ENCODE measurements at places on chromosomes 2 and 18.
A peak's percentile ranks its signal among the peaks of the same experiment; 100 is the strongest.

GRCh38 chr2:118106926-118107325, 18.7 kb downstream of the INSIG2 start:
- DNase-seq = no peak

- DNase-seq = peak; percentile 55
These were observed at the start of gene ADGRF3 for GRCh38 chr2:26346454-26347053. ADGRF3 (minus strand) TSS chr2:26346789; CDS start chr2:26346234, 555 bp downstream.

DNA sequence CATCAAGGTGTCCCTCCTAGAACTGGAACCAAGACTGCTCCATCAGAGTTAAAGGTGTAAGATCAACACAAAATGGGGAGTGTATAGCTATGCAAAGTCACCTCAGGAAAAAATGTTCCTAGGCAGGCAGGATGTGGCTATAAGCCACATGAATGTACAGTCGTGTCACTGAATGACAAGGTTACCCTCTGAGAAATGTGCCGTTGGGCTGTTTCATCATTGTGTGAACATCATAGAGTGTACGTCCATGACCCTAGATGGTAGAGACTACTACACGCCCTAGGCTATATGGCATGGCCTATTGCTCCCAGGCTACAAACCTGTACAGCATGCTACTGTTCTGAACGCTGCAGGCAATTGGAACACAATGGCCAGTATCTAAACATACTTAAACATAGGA, 24.5 kb downstream of the TYMS start:
- DNase-seq = no peak

- no peak for DNase-seq
These were observed 16.5 kb downstream of the SCLY start for GRCh38 chr2:238077292-238077691.

DNA sequence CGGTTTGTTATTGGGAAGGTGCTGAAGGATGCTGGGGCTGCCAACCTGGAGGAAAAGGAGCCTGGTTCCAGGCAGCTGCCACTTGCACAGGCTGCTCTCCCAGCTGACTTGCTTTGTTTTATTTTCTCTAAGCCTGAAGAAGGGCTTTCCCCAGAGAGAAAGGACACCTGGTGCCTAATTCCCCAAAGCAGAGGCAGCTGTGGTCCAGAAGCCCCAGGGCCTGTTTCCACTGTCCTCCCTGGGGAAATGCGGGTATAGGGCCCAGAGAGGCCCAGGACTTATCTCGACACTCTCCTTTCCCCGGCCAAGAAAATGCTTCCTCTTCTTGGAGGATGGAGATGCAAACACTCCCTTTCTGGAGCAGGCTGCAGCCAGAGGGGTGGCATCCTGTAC, 30.1 kb downstream of the INO80C start:
- no peak for DNase-seq

DNA sequence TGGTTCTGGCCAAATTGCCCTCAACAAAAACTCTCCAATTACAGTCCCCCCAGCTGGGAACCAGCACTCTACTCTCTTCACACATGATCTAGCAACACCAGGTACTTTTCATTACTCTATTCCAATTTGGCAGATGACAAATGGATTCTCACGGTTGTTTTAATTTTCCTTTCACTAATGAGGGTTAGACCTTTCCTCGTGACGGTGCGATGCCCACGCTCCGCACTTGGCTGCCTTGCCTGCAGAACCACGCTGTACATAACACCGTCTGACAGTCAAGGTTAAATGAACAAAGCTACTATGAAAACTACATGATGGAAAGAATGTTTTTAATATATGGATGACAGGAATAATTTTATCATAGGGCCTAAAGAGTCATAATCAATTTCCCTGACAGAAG, 141.5 kb downstream of the FBXO15 start:
- DNase-seq = no peak

- DNase-seq = no peak
These were observed 94.7 kb upstream of the FAM136A start for GRCh38 chr2:70396612-70397011.

DNA sequence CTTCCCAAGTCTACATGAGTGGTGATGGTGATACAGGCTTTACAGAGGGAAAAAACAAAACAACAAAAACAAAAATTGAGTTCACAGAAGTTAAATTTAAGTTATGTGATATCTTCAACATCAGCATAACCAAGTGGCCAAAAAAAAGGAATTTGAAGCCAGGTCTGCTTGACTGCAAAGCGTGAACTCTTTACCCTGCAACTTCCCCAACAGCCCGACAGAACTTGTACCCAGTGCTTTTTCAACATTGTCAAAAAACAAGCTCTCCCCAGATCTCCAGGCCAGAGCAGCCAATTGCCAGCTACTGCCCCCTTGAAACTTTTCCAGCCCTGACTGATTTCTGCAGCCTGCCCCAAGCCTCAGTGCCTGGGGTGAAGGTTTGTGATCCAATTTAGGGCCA, 76.7 kb downstream of the RNF144A start:
- DNase-seq = no peak

- no peak for DNase-seq
These were observed 11.6 kb downstream of the CD28 start for GRCh38 chr2:203718087-203718486.

GRCh38 chr2:96093528-96093927, 22.8 kb downstream of the ADRA2B start:
- DNase-seq = no peak

GRCh38 chr2:42602876-42603219, 34.4 kb downstream of the MTA3 start:
- DNase-seq = no peak

- no peak for DNase-seq
These were observed 41.0 kb upstream of the ACTR3 start for GRCh38 chr2:113848758-113849415.

GRCh38 chr2:167686691-167687090, 560.7 kb downstream of the STK39 start:
- DNase-seq = no peak

DNA sequence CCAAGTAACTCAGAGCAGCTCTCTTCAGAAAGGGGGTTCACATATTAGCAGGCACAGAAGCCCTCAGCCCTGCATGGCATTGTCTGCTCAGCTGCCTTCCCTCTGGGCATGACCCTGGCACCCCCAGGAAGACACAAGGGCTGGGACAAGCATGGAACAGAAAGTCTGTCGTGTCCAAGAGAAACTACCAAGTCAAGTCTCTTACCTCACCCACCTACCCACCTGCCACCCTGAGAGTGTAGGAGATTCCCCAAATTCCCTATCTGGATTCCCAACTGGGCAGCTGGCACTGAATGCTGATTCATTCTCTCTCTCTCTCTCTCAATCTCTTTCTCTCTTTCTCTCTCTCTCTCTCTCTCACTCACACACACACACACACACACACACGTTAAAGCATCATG, 21.6 kb downstream of the SMAD7 start:
- no peak for DNase-seq

- no peak for DNase-seq
These were observed 107.6 kb upstream of the FZD7 start for GRCh38 chr2:201926067-201926466.

GRCh38 chr2:108215794-108216211, 24.0 kb upstream of the SULT1C3 start:
- DNase-seq = no peak

DNA sequence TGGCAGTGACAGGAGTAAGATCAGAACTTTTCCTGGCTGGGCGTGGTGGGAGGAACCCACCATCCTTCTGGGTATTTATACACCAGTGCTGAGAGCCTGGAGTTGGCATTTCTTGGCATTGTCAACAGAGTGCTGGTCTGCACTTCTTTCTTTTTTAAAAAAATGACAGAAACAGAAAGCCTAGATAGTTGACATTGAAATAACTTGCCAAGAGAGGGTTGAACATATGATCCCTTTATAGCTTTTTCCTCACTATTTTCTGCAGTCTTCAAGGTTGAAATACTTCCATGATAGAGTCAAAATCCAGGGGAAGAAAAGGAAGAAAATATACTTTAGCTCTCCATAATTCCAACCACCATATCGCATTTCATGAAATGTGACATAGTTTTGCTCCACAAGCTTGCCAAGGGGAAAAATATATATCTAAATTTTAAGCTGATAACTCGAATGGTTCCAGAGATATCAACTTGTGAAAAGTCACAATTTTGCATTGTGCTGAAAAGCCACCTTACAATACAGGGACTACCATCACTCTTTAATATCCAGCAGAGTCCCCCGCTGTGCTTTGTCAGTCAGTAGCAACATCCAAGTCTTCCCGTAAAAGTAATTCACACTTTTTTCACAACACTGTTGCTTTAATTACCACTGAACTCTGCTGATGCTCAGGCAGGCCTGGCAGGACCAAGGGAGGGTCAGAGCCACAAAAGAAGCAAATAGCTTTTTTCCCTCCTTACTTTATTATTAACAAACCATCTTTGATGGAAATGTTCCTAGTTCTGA, 764.9 kb upstream of the FANCL start:
- no peak for DNase-seq

DNA sequence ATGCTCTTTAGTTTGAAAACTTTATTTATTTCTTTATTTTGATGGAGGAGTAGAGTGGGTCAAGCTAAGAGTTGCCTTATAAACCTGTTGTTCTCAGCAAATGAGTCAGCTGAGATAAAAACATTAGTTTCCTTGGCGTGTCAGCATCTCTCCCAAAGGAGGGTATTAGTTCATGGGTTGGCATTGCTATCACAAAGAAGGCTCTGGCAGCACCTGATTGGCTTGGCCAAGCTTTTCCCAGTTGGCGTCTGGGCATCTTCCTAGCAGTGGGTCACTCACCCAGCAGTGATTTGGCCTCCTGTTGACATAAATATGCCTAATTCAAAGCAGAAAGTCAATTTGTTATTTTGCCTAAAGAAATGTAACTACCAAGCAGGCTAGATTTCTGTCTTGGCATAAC, 200.7 kb upstream of the TNP1 start:
- DNase-seq = no peak

DNA sequence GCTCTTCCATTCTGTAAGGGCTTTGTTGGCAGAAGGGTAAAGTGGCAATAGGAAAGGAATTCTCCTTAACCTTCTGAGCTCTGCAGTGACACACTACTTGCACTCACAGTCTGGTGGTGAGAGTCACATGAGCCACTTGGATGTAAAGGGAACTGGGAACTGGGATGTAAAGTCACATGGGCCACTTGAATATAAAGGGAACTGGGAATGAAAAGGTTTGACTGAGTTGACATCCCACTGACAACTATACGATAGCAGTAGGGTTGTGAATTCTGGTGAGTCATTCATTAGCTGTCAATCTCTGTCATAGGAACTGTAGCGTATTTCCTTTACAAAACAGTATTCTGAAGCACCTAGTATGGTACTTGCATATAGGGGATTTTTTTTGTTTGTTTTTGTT, 5.5 kb downstream of the RPE start:
- no peak for DNase-seq

DNA sequence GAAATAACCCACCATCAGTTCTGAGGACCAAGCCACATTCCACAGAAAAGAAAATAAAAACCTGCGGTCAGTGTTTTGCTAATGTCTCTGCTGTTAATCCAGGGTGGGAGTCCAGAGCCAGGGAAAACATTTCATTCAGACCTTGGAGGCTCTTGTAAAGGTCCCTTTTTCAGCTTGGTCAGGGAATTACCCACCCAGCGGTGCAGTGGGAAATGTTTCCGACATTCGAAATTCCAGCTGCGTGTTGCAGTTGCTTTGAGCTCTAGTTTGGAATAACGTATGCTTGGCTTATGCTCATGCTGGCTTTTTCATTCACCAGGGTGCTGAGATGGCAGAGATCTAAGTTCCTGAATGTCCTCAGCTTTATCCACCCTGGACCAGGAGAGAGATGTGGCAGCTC, 219.1 kb downstream of the TRIB2 start:
- peak; percentile 51 for DNase-seq

DNA sequence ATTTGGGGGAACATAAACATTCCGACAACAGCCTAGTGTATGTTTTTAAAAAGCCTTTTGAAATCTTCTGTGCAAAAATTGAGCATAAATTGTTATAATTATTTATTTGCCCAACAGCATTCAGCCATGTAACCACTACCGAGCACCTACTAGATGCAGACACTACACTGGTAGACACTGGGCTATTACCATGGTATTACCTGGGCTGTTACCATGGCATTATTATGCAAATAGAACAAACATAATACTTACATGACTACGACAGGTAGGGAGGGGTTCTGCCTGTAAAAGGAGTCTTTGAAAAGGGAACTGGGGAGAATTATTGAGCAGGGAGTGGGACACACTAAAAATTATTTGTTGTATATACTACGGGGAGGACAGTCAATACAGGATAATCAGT, 116.4 kb downstream of the MREG start:
- DNase-seq = no peak

DNA sequence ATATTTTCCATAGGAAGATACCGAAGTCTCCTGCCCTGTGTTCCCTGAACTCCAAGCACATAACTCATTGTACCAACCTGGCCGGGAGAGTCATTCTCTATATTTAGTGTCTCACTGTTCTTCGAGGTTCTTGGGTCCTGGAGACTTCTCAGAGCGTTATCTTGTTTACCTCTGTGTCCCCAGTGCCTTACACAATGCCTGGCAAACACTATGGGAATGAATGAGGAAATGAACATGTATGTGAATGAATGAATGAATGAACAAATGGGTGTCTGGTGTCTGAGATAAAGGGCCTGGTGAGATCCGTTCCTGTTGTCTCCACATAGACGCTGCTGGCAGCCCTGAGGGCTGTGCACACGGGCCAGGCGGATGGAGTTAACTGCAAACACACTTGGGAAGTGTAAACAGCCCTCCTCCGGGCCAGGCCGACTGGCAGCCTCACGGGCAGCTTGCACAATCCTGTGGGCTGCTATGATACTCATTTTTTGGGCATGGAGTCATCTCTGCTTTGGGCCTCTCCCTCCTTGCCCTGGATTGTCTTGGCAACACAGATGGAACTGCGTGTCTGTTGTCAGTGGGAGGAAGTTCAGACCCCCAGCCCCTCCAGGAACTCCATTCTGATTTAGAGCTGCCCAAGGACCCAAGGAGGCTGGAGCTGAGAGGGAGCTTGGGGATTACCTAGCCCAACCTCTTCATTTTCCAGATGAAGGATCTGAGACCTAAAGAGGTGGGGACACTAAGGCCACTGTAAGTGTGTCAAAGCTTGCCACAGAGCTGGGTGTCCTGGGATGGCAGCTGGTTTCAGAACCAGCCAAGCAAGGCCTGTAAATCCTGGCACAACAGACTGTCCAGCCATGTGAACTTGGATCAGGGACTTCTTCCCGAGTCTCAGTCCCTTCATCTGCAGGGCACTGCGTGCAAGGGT, 124.4 kb downstream of the INHBB start:
- DNase-seq = peak; percentile 56

DNA sequence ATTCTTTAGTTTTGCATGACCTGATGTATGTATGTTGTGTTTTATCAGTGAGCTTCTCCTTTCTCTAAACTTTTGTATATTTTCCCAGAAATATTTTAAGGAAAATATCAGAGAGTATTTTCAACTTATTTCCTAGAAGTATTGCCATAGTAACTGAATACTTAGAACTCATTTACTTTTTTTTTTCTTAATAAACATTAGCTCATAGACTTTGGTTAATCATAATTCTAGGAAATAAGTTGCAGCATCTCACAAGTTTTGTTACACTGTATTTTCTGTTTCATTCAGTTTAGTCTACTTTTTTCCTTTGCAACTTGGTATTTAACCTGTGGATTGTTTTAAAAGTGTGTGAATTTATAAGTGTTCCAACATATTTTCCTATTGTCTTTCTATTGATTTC, 27.5 kb downstream of the SMCHD1 start:
- DNase-seq = no peak

Measured in right hindlimb (tissue), 1 donor.